Right hindlimb (tissue), 1 donor: ENCODE measurements at places on chromosomes 1 and 21.

DNA sequence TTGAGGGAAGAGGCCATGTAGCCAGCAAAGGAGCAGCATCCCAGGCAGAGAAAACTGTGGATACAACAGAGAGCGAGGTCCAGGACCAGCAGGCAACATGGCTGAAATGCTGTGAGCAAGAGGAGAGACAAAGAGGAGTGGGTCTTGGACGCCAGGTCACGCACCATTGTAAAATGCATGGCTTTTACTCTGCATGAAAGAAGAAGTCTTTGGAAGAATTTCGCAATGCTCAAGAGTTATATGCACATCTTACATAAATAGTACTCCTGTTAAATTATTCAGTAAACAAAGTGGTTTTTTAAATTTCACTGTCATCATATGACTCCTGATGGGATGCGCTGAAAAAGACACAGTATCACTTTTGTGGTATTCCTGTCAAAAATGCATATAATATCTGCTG, 3.5 kb downstream of the CD244 start:
- DNase-seq, result no peak

GRCh38 chr1:22900451-22900850, 72.2 kb downstream of the LACTBL1 start:
- DNase-seq, result no peak

DNA sequence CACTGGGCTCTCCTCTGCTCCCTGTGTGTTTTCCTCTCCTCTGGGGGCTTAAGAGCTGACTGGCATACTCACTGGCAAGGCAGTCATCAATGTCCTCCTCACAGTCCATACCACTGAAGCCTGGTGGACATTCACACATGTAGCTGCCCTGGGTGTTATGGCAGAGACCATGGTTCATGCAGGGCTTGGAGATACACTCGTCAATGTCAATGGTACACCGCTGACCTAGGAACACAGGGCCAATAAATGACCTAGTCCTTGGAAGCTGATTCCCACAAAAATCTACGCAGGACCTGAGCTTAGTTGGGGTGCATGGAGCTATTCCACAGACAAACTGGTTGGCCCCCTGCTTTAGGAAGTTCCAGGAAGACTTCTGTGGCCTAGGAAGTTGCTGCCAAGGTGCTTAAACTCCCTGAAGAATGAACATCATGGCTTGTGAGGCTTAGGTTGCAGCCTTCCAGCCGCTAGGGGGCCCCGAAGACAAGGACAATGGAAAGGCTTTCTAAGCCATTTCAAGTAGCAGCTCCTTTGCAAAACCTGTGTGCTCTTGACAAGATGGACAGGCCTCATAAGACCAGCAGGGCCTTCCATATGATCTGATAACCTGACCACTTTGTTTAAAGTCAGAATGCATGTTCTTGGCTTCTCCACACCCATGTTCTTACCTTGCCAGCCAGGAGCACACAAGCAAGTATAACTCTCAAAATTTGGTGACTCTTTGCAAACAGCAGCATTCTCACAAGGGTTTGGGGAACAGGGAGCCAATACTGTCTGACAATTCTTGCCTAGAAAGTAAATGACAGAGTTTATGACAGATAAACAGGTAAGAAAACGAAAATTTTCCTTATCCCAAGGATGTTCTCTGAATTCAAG, 52.3 kb upstream of the ADAM30 start:
- DNase-seq, result peak; percentile 82

DNA sequence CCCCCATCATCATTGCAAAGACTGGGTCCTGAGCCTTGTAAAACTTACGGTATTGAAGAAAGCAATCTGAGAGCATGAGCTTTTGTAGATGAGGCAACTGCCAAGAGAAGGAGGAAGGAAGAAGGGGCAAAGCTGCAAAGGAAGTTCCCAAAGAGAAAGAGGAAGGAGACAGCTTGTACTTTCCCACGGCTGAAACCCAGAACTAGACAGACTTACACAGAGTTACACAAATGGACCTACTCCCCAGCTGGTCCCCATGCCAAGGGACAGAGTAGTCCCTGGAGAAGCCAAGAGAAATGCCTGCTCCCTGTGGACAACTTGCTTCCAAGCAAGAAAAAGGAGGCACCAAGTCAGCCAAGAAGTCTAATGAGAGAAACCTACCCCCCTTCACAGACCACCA, 22.6 kb downstream of the SLC5A9 start:
- DNase-seq, result no peak

GRCh38 chr1:43992232-43992995, 1.0 kb downstream of the CCDC24 start:
- no peak for DNase-seq

DNA sequence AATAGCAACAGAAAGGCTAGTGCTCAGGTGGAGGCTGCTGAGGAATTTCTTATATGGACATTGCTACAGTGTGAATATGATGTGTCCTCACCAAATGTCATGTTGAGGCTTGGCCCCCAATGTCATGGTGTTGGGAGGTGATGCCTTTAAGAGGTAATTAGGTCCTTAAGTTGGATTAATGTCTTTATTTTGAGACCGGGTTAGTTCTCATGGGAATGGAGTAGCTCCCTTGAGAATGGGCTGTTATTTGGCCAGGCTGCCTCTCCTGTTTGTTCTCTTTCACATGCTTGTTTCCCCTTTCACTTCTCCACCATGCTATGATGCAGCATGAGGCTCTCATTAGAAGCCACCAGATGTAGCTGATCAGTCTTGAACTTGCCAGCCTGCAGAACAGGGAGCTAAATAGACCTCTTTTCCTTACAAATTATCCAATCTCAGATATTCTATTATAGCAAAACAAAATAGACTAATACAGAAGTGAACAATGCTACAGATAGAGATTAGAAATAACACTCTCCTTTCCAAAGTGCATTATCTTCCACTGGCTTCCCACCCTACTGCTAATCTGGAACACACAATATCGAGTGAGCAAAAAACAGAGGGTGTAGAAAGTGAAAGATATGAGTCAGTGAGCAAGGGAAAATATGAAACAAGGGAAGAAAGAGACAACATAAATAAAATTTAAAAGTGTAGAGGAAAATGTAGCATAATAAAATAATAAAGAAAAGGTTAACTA, 160.2 kb downstream of the NTMT2 start:
- no peak for DNase-seq

DNA sequence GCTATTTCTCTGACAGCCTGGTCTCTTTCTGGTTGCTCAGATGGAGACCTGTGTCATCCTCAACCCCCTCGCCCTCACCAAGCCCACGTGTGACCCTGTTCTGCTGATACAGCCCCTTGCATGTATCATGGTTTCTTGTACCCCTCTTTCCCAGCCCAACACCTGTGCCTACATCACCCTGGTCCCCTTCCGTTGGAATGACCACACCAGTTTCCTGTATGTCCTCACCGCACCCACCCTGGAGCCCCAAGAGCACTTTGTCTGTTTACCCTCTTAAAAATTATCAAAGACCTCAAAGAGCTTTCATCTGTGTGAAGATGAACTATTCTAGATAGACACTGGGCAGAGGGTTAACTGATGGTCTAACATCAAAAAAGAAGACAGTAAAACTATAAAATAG, 179.5 kb downstream of the GALNT2 start:
- no peak for DNase-seq

- no peak for DNase-seq
Observed at GRCh38 chr1:32126770-32127169, 18.9 kb downstream of the KPNA6 start.

DNA sequence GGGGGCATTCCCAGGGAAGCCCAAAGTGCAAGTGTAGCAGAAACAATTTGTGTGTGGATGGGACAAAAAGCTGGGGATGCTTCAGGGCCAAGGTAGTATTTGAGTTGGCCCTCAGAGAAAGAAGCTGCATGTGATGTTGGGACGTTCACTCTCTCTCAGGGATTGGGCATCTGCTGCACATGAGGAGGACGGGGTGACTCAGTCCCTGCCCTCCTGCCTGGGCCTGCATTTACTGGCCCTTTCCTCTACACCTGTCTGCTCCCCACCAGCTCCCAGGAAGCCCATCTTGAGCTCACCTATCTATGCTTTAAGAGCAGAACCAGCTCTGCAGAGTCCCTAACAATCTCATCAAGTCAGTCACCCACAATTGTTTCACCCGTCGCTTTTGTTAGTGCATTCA, 23.5 kb upstream of the MPZL1 start:
- no peak for DNase-seq

- no peak for DNase-seq
Observed at GRCh38 chr1:13735168-13735930, 35.4 kb downstream of the PRDM2 start.

GRCh38 chr1:225253784-225254183, 174.1 kb downstream of the LBR start:
- DNase-seq, result no peak

GRCh38 chr1:70140343-70140742, 65.0 kb downstream of the LRRC40 start:
- peak; percentile 64 for DNase-seq

DNA sequence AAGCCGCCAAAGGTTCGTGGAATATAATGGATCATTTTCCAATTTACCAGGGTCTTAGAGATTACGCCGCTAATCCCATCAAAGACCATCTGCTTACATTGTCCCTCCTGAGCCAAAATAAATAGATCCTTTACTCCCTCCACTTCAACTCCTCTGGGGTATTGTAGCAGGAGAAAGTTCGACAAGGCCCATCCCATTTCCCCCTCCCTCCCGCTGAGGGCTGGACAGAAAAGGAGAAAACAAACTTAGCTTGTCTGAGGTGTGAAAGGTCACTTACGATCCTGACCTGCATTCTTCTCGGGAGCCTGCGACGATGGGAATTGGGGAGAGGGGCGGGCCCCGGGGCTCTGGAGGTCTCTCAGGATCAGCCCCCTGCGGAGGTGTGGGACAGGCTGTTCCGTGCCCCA, 60.8 kb downstream of the MEF2D start:
- no peak for DNase-seq

- no peak for DNase-seq
Observed at GRCh38 chr1:165484532-165484931, 39.6 kb upstream of the RXRG start.

GRCh38 chr1:39452540-39452939, 38.9 kb upstream of the BMP8A start:
- no peak for DNase-seq

DNA sequence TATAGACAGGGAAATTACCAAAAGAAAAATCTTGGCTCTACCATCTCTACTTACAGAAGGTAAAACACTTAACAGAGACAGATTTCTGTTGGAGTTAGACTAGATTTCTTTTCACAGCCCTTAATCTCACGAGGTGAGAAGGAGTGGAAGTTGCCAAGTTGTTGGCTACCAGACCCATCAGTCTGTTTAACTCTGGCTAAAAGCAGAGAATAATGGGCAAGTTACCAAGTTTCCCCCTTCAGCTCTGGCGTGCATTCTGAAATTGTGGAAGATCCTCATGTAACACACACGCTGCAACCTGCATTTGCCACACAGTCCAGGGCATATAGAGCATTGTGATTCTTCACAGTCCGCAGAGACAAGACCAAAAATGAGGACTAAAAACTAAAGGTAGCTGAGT, 49.3 kb downstream of the STX6 start:
- DNase-seq, result peak; percentile 61

- DNase-seq, result no peak
Observed at GRCh38 chr1:236342403-236343245, 51.5 kb upstream of the EDARADD start.

DNA sequence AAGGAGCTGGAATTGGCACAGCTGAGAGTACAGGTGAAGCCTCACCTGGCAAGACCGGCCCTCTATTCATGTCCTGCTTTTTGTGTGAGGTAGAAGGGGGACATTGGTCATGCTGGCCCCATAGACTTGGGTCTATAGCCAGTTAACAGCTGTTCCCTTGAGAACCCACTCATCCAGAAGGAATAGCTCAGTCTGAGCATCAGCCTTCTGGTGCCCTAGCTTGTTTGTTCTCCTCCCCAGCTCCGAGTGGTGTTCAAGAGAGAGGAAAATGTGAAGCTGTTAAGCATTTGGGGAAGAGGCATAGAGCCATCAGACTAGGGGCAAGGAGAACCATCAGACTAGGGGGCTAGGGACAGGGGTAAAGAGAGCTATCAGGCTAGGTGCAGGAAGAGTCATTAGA, 290.9 kb downstream of the SIPA1L2 start:
- DNase-seq, result no peak

DNA sequence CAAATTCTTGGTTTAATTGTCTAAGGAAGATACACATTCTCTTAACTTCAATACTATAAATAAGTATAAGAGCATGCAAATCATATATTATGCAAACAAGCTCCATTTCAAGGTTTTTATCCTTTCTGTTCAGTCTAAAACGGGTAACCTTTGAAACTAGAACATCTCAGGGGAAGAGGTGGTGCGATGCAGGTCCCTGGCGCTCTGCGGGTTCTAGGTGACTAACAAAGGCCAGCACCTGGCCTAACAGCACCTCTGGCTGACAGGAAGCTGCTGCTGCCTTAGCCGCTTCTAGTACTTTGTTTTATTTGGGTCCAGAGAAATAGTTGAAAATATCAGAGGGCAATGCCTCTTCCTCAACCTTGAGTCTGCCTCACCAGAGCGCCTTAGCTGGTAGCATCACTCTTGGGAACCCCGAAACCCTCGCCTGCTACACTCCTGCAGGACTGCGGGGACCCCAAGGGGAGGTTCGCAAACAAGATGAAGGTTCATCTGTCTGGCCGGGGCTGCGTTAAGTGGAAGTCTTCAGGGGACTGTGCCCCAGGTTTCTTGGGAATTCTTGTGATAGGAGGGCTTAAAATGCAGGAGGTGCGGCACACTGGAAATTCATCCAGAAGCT, 45.5 kb downstream of the PRDM15 start:
- DNase-seq, result no peak

DNA sequence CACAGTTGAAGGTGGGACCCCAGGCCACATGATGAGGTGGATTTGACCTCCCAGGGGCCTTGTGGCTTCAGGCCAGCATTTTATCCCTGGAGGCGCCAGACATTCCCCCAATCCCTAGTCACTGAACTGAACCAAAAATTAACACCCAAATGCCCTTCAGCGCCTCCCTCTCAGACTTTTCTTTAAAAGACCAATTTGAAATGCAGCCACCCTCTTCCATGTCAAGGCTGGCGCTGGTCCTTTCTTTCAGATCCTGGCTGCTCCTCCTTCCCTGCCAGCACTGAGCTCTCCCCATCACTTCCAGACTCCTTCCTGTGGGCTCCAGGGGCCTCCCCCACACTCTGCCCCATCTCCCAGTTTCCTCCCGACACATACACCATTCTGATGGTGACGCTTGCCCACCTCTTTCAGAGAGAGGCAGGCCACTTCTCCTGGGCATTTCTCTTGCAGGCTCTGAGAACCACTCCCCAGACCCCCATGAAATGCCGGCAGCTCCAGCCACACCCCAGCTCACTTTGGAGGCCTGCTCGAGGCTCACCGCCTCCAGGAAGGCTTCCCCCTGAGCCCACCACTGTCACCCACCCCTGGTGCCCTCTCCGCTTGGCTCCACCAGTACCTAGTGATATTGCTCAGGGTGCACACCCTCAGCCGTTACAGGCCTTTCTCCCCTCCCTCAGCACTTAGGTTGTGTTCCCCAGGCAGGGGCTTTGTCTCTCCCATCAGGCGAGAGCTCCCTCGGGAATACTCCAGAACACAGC, 27.0 kb downstream of the NAV1 start:
- no peak for DNase-seq

DNA sequence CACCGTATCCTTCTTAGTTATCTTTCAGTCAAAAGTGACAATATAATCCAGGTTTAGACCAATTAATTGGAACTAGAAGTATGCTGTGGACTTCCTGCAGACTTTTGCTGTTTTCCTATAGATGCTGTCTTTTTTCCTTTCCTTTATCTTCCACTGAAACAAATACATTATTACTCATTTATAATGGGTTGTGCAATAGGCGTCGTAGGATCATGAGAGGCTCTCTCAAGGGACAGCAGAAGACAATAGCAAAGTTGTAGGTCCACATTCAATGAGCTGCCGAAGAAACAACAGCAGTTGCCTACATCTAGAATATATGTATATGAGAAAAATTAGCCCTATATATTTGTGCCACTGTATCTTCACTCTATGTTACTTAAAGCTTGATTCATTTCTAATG, 371.6 kb downstream of the AMY1C start:
- DNase-seq, result no peak

GRCh38 chr1:43439781-43440180, 13.9 kb downstream of the HYI start:
- peak; percentile 6 for DNase-seq
